ENCODE measurements at places on chromosomes 4 and X. TPM values are rescaled to one million over a fixed set of nuclear protein-coding genes. Genes with fewer than 3 reads are reported as not detected.

GRCh38 chr4:150769248-150769647 lies 187.3 kb downstream of the MAB21L2 start:
- no peak for DNase-seq

GRCh38 chr4:38716256-38716655 lies 52.3 kb downstream of the KLF3 start:
- DNase-seq, result no peak

GRCh38 chr4:75995727-75996126 lies 5.0 kb upstream of the SDAD1 start:
- no peak for DNase-seq

GRCh38 chr4:52358883-52359321 lies 300.2 kb downstream of the USP46 start:
- no peak for DNase-seq

Gene RHOXF2B
- total RNA-seq, result not detected

DNA sequence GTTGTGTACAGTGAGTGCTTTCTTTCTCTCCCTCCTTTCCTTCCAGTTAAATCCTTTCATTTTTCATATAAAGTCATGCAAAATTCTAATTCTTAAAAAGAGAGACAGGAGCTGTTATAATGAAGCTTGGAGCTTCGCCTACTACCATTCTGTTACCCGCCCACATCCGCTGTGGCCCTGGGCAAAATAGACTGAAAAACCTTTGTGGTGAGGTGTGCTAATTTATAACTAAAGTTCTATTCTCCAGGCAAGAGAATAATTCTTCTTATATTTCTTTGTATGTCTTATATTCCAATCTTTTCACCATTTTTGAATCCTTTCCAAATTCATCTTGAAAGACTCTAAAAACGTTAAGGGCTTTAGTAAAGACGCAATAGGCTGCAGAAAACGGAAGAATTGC lies 7.0 kb downstream of the QRFPR start:
- DNase-seq, result no peak

- no peak for DNase-seq
These were observed 46.4 kb upstream of the ABCG2 start for GRCh38 chr4:88204882-88205281.

Gene PHKA1
- 3.5 TPM for total RNA-seq

DNA sequence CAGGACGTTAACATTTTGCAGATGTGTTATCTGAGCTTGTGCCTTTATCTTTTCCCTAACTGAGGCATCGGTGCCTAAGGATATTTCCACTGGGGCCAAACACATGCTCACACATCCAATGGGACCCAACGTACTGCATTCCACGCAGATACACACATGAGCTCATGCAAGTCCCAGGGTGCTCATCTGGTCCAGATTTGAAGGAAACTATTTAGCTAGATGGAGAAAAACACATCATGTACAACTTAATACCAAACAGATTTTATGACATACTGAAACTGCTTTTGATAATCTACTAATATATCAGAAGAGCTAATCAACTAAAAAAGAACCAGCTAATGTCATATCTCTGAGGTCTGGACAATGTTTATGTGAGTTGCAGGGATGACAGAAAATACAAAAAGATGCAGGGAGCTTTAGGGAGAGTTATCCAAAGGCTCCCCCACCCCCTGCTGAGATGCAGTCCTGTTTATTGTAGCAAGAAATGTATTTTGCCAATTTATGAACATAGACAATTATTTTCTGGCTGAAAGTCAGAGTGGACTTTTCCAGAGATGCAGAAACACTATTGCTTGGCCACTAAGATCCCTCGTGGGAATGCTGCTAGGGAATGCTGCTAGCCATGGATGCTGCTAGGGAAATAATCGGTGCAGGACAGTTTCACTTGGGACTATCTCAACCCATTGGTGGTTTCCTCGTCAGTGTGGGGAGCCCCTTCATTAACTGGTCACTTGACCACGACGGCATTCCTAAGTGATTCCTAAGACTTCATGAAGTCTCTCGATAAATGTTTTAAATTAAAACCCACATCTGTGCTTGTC lies 172.8 kb downstream of the SMIM20 start:
- DNase-seq, result no peak

- DNase-seq, result no peak
These were observed 87.1 kb upstream of the PRPS1 start for GRCh38 chrX:107541244-107541643.

GRCh38 chrX:65451663-65452062 lies 82.9 kb downstream of the LAS1L start:
- no peak for DNase-seq

Measured in mesenteric fat pad (tissue), 1 donor.